ENCODE measurements at places on chromosomes 2 and 18. TPM values are rescaled to one million over a fixed set of nuclear protein-coding genes. Genes with fewer than 3 reads are reported as not detected.
A peak's percentile ranks its signal among the peaks of the same experiment; 100 is the strongest.

The IL18R1 gene
- polyA plus RNA-seq: 1.5 TPM

The DUSP19 gene
- polyA plus RNA-seq: 1.1 TPM

The ANKMY1 gene
- polyA plus RNA-seq: 2.5 TPM

- no peak overlapping the region for H3K27ac ChIP-seq
- H3K36me3 ChIP-seq: peaks cover 5% of the 10 kb centered on the region
- DNase-seq: no peak
Observed at GRCh38 chr18:76428396-76429261, 66.4 kb downstream of the ZNF516 start.

The IDH1 gene
- 116 TPM for polyA plus RNA-seq

- no peak overlapping the region for H3K27ac ChIP-seq
- no peaks in the 10 kb centered on the region for H3K27me3 ChIP-seq
- no peaks in the 10 kb centered on the region for H3K4me1 ChIP-seq
- H3K4me3 ChIP-seq: no peak overlapping the region
- no peak for DNase-seq
Observed at GRCh38 chr2:124162256-124162655, 137.2 kb downstream of the CNTNAP5 start.

DNA sequence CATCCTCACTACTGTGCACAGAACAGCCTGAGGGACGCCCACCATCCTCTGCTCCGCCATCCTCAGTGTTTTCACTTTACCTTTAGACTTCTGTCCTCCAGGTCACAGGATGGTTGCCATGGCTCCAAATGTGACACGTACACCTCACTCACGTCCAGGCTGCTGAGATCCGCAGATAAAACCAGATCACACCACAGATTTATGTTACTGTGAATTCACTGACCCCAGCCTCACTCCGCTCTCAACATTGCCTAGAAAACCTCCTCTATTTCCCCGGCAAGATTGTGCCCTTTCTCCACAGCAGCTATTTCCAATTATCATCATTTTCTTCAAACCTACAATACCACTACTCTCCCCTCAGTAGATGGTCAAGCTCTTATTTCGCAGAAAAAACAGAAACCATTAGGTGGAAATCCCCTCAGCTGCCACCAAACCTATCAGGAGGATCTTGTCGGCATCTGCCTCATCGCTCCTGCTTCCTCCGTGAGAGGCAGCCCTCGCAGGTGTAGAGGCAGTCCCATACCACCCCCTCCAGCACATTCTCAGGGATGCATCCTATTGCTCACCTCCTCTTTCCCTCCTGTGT is 49.8 kb upstream of the SLC1A4 start:
- H3K4me3 ChIP-seq: no peak overlapping the region
- no peak for DNase-seq
- H3K36me3 ChIP-seq: no peaks in the 10 kb centered on the region
- peaks cover 16% of the 10 kb centered on the region for H3K4me1 ChIP-seq
- H3K27me3 ChIP-seq: no peaks in the 10 kb centered on the region

DNA sequence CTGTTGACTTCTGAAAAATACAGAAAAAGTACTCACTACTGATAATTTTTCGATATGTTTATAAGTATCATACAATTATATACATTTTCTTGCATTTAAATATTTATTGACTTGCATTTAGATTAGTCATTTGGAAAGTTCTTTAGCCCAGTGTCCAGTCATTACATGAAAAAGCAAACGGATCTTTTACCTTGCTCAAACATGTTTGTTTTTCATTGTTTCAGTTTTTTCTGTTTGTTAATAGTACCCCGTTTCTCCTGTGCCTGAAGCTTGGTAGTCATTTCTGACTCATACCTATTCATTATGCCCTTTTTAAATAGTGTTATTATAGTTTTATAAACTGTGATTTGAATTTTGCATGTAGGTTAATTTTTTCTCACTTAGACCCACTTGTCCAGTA is 28.1 kb downstream of the CEP192 start:
- H3K36me3 ChIP-seq: peaks cover 19% of the 10 kb centered on the region
- DNase-seq: no peak
- no peak overlapping the region for H3K4me3 ChIP-seq
- H3K27me3 ChIP-seq: no peaks in the 10 kb centered on the region

GRCh38 chr2:237097911-237098702 is 12.4 kb downstream of the COPS8 start:
- peak; percentile 88 for DNase-seq
- H3K36me3 ChIP-seq: peaks cover 3% of the 10 kb centered on the region
- peaks cover 39% of the 10 kb centered on the region for H3K4me1 ChIP-seq
- no peak overlapping the region for H3K4me3 ChIP-seq
- no peaks in the 10 kb centered on the region for H3K27me3 ChIP-seq

GRCh38 chr2:108594982-108595464 is 60.8 kb downstream of the LIMS1 start:
- no peak for DNase-seq
- no peaks in the 10 kb centered on the region for H3K36me3 ChIP-seq
- peaks cover 40% of the 10 kb centered on the region for H3K4me1 ChIP-seq
- no peak overlapping the region for H3K4me3 ChIP-seq
- no peaks in the 10 kb centered on the region for H3K27me3 ChIP-seq

Data from keratinocyte (primary cell).